ENCODE measurements at places on chromosomes 2 and 18. TPM values are rescaled to one million over a fixed set of nuclear protein-coding genes. Genes with fewer than 3 reads are reported as not detected.

- DNase-seq = no peak
- no peaks in the 10 kb centered on the region for H3K36me3 ChIP-seq
- H3K4me3 ChIP-seq = no peak overlapping the region
- H3K4me1 ChIP-seq = peaks cover 5% of the 10 kb centered on the region
Measured at GRCh38 chr2:44674473-44675284, 266.8 kb upstream of the SIX3 start.

- H3K4me3 ChIP-seq = no peak overlapping the region
- no peak overlapping the region for H3K27ac ChIP-seq
- peaks cover 5% of the 10 kb centered on the region for H3K4me1 ChIP-seq
- no peaks in the 10 kb centered on the region for H3K36me3 ChIP-seq
- no peaks in the 10 kb centered on the region for H3K27me3 ChIP-seq
Measured at GRCh38 chr18:56333146-56333545, 305.2 kb downstream of the TXNL1 start.

GRCh38 chr2:212495046-212495445, 43.6 kb downstream of the ERBB4 start:
- H3K4me1 ChIP-seq = no peaks in the 10 kb centered on the region
- no peaks in the 10 kb centered on the region for H3K27me3 ChIP-seq
- no peaks in the 10 kb centered on the region for H3K36me3 ChIP-seq
- no peak overlapping the region for H3K27ac ChIP-seq

- no peaks in the 10 kb centered on the region for H3K27me3 ChIP-seq
- no peak overlapping the region for H3K4me3 ChIP-seq
- no peak overlapping the region for H3K27ac ChIP-seq
- no peaks in the 10 kb centered on the region for H3K36me3 ChIP-seq
- no peaks in the 10 kb centered on the region for H3K4me1 ChIP-seq
Measured at GRCh38 chr2:184155791-184156190, 442.5 kb upstream of the ZNF804A start.

DNA sequence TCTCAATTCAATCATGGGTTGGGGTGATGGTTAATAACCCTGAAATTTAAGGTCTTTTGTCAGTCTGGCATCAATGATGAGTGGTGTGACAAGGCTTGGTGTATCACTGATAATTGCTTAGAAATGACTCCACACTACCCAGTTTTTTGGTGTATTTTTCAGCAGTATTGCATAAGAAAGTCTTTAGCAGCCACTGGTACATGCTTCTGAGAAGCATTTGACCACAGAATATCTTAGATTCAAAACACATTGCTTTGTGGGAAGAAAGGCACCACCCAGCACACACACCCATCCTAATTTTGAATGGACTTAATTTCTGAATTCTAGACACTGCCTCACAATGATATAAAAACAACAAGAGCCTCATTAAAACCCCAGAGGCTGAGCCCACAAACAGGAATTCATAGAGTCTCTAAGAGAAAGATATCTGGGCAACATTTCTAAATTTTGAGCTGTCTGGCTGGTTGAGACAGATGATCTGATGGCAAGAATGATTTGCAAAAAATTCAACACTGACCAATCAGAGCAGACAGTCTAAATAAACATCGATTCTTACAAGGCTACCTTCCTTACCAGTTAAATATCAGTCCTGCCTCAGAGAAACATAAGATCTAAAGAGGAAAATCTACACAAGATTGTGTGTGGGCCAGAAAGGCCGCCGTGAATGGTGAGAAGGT, 114.7 kb upstream of the CYP1B1 start:
- no peak for DNase-seq
- no peaks in the 10 kb centered on the region for H3K4me1 ChIP-seq
- no peak overlapping the region for H3K4me3 ChIP-seq
- H3K36me3 ChIP-seq = no peaks in the 10 kb centered on the region
- H3K27me3 ChIP-seq = no peaks in the 10 kb centered on the region

GRCh38 chr18:79459946-79460480, 64.3 kb downstream of the NFATC1 start:
- no peak for DNase-seq
- H3K36me3 ChIP-seq = no peaks in the 10 kb centered on the region
- peak overlapping the region; percentile 48 for H3K4me3 ChIP-seq
- no peaks in the 10 kb centered on the region for H3K27me3 ChIP-seq

DNA sequence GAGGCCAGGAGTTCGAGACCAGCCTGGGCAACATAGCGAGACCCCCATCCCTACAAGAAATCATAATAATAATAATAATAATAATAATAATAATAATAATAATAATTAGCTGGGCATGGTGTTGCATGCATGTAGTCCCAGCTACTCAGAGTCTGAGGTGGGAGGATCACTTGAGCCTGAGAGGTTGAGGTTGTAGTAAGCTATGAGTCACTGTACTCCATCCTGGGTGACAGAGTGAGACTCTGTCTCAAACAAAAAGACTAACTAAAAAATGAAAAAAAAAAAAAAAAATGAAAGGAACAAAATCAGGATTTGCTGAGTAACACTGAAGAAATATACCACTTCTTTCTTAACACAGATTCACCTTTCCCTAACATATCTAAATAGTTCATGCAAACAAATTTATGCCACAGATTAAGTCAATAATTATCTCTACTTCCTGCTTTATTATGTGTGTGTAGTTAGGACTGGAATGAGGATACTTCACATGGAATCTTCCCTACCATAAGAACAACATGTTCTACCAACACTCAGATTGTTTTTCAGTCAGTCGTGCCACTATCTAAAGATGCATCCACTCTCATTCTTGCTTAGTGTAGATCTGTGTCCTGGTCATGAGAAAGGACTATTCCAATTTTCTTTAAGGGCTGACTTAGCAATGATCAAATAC, 928.7 kb downstream of the SLC4A3 start:
- H3K4me1 ChIP-seq = no peaks in the 10 kb centered on the region
- no peaks in the 10 kb centered on the region for H3K27me3 ChIP-seq
- no peaks in the 10 kb centered on the region for H3K36me3 ChIP-seq

DNA sequence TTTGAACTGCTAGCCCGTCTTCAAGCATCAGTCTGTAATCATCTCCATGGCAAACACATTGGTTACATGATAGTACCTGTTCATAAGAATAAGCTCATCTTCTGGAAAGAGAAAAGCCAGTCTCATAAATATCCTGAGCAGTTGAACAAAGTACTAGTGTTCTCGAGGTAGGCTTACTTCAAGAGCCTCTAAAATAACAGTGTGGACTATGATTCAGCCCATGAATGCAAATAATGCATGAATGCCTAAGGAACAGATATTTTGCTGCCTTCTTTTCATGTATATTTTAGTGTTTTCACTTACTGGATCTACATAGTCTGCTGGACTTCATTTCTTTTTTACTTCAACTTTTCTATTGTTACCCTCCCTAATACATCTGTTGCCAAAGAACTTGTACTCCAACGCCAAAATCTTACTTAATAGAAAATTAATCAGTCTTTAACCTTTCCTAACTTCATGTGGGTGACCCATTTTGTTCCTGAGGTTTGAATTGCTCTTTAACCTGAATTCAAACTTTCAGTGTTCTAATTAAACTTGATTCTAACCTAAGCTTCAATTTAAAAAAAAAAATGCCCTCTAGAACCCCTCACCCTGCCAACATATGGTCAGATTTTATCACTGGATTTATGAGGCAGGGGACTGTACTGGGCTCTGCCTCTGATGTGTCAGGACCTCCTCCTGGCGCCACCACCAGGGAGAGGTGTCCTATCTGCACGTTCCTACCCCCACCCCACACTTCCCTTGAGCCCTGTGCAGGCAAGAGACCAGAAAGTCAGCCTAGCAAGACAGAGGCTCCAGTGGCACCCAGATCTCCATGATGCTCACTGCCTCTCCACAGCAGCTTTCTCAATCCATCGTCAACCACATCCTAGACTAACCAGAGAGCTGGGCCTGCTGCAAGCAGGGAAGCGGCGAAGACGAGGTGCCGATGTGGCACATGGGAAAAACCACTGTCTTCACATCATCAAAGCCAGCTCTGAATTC, 264.7 kb upstream of the ID2 start:
- no peak for DNase-seq
- H3K36me3 ChIP-seq = no peaks in the 10 kb centered on the region
- no peaks in the 10 kb centered on the region for H3K4me1 ChIP-seq

- H3K27me3 ChIP-seq = no peaks in the 10 kb centered on the region
- no peak for DNase-seq
- no peak overlapping the region for H3K27ac ChIP-seq
Measured at GRCh38 chr18:36786686-36787085, 42.1 kb downstream of the TPGS2 start.

GRCh38 chr2:108943751-108944150, 45.3 kb downstream of the EDAR start:
- H3K27ac ChIP-seq = no peak overlapping the region
- DNase-seq = no peak
- no peaks in the 10 kb centered on the region for H3K36me3 ChIP-seq

DNA sequence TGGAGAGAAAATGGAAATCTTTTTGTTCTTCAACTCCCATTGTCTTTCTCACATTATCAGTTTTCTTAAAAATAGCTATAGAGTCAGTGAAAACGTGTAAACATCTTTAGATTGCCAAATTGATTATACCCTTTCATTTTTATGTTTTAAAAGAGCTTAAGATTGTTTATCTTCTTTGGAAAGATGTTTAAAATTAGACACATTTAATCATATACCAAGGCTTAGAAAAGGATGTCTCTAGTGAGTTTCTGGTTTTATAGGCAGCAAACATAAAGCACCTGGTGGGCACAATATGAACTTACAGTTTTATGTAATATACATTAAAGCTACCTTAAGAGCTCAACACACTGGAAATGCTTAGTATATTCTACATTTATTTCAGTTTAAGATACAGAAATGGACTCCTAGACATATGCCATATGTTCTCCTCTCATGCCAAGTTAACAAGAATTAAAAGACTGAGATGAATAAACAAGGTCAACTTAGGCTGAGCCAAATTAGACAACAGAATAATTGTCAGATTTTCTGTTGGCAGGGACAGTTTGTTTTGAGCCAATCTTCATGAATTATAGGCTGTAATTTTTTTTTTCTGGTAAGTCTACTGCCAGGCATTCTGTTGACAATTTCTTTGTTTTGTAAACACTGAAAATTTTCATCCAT, 112.7 kb downstream of the OTX1 start:
- no peak overlapping the region for H3K4me3 ChIP-seq
- no peak for DNase-seq
- no peaks in the 10 kb centered on the region for H3K4me1 ChIP-seq
- no peak overlapping the region for H3K27ac ChIP-seq

- H3K27me3 ChIP-seq = no peaks in the 10 kb centered on the region
- no peak overlapping the region for H3K27ac ChIP-seq
- DNase-seq = no peak
- no peak overlapping the region for H3K4me3 ChIP-seq
- no peaks in the 10 kb centered on the region for H3K36me3 ChIP-seq
- peaks cover 32% of the 10 kb centered on the region for H3K4me1 ChIP-seq
Measured at GRCh38 chr2:88829607-88830463, 138.4 kb downstream of the RPIA start.

- no peak overlapping the region for H3K27ac ChIP-seq
- no peaks in the 10 kb centered on the region for H3K4me1 ChIP-seq
- H3K36me3 ChIP-seq = no peaks in the 10 kb centered on the region
- H3K4me3 ChIP-seq = no peak overlapping the region
- no peak for DNase-seq
Measured at GRCh38 chr2:39894082-39894481, 115.0 kb upstream of the THUMPD2 start.

DNA sequence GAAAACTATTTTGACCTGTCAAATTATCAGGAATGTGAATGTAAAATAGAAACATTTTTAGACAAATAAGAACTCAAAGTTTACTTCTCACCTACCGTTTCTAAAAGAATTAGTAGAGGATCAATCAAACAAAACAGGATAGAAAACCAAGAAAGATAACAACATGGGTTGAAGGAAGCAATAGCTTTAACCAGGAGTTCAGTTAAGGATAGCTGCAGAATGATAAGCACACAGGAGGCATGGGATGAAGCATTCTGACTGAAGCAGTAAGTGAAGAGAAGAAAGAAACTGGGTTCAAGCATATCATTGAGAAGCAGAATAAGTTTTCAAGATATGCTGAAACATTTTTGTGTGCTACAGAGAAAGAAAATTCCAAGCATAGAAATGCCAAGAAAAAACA, 52.3 kb downstream of the TWSG1 start:
- no peak for DNase-seq
- H3K27ac ChIP-seq = no peak overlapping the region
- no peak overlapping the region for H3K4me3 ChIP-seq
- no peaks in the 10 kb centered on the region for H3K4me1 ChIP-seq

DNA sequence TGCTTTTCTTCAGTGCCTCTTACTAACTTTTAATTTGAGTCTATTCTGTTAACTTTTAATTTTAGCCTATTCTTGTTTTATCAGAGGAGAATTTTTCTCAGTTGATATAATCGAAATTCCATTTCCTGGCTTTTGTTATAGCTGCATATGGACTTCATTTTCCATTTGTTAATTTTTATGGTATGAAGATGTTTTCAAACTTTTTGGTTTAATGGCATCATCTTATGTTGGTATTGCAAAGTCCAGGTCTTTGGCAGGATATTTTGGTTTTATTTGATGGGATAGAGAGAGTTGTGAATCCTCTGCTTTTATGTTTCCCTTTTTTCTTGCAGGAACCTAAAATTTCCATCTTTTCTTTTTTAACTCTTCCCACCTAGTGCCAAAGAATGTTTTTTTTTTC, 70.9 kb upstream of the RAPGEF4 start:
- H3K4me1 ChIP-seq = no peaks in the 10 kb centered on the region
- H3K27ac ChIP-seq = no peak overlapping the region
- no peaks in the 10 kb centered on the region for H3K36me3 ChIP-seq
- H3K4me3 ChIP-seq = no peak overlapping the region
- no peaks in the 10 kb centered on the region for H3K27me3 ChIP-seq

GRCh38 chr2:144484201-144484948, 35.5 kb downstream of the ZEB2 start:
- H3K4me1 ChIP-seq = peaks cover 13% of the 10 kb centered on the region
- peak overlapping the region; percentile 18 for H3K27ac ChIP-seq
- H3K4me3 ChIP-seq = no peak overlapping the region
- peaks cover 11% of the 10 kb centered on the region for H3K36me3 ChIP-seq
- H3K27me3 ChIP-seq = no peaks in the 10 kb centered on the region

Gene INHA
- not detected for total RNA-seq

Gene PROM2
- total RNA-seq = 0.85 TPM

Gene ANKRD30BL
- total RNA-seq = not detected

Gene CIDEA
- not detected for total RNA-seq

Gene EHD3
- 60.4 TPM for total RNA-seq

Gene SERPINB8
- total RNA-seq = 22.1 TPM

Gene IL36G
- not detected for total RNA-seq

All from B cell (primary cell).